SK-N-SH (cell line): ENCODE measurements at places on chromosomes 4 and X. TPM values are rescaled to one million over a fixed set of nuclear protein-coding genes. Genes with fewer than 3 reads are reported as not detected.

- DNase-seq: no peak
Observed at GRCh38 chr4:158523990-158524535, 2.4 kb downstream of the RXFP1 start.

DNA sequence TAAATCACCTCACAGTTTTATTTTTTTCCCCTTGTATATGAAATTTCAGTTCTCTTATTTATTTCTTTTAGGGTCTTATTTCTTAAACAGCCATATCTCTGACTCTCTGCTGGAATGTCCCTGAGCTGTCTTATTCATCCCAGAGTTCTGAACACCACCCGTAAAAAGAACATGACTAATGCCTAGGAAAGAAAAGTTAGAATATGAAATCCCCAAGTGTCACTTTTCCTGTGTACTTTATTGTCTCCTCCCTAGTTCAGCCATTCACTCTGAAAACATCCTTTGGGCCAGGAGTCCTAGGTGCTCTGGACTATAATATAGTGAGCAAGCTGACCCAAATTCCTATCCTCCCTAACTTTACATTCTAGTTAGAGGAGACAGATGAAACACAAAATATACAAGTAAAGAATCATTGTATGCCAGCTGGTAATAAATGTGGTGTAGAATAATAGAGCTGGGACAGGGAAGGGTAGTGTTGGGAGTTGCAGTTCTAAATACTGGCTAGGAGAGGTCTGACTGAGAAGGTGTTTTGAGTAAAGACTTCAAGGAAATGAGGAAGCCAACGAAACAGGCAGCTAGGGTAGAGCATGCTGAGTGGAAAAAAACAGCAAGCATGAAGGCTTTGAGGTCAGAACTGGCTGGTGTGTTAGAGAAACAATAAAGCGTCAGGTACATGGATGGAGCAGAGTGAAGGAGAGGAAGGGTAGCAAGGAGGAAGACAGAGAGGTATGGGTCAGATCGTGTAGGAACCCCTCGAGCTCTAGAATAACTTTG lies 40.6 kb upstream of the FTHL17 start:
- no peak for DNase-seq

GRCh38 chr4:8829584-8829983 lies 42.1 kb downstream of the HMX1 start:
- no peak for DNase-seq

GRCh38 chr4:53068755-53069330 lies 206.7 kb downstream of the RASL11B start:
- DNase-seq: no peak

- DNase-seq: no peak
Observed at GRCh38 chr4:163702736-163703135, 208.2 kb downstream of the TMA16 start.

GRCh38 chrX:13492286-13492685 lies 77.1 kb upstream of the EGFL6 start:
- no peak for DNase-seq

DNA sequence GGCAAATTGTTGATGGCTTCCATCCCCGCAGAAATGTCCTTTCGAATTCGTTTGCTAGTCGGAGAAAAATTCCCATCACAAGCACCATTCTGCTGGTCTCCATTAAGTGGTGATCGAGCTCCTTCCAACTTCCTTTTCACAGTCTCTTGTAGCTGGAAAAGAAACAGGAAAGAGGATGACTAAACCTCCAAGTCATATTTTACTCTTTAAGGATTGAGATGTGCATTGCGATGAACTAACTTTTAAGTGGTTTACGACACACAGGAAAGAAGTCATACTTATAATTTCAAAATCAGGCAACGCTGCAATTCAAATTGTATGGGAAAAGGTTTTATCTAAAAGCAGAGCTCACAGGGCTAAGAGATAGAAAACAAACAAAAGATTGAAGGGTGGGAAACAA lies 225.2 kb downstream of the MGST2 start:
- DNase-seq: no peak

DNA sequence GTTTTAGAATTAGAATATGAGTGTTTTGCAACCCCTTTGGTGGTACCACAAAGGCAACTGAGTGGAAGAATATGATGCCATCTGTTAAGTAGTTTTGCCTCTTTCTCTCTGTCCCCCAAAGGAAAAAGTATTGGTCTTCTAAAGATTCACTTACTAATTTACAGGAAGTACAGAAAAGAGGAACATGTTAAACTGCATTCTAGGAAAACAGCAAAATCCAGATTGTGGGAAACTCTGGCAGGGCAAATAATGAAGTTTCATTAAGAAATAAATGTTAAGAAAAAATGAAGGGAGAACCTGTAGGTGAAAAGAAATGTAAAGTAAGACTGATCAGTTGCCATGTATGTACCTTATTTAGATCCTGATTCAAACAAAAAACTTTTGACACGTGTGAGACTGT lies 39.3 kb downstream of the NSUN7 start:
- DNase-seq: no peak

- peak; percentile 2 for DNase-seq
Observed at GRCh38 chr4:71732706-71733105, 51.2 kb downstream of the GC start.

DNA sequence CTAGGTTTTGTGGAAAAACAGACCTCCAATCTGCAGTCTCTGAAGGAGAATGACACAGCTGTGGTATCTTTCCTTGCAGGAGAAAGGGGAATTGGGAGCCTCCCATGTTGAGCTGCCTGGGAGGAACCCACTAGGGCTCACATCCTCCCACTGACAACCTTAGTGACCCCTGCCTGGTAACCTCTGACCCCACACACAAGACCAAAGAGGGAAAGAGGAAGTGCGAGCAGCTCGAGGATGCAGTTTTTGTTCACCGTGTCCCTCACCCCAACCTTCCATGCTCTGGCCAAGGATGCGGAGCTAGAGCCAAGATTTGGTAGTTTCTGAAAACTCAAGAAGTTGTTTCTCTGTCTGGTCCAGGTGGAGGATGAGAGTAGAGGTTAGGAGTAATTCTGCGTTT lies 5.4 kb upstream of the ZXDA start:
- no peak for DNase-seq

DNA sequence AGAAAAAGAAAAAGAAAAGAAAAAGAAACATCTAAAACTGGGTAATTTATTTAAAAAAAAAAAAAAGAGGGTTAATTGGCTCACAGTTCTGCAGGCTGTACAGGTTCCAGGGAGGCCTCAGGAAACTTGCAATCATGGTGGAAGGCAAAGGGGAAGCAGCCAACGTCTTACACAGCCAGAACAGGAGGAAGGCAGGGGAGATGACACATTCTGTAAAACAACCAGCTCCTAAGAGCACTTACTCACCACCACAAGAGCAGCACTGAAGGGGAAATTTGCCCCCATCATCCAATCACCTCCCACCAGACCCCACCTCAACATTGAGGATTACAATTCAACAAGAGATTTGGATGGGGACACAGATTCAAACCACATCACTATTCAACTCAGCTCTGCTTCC lies 36.8 kb upstream of the TMEM184C start:
- DNase-seq: no peak

HMX1 gene
- 0.11 and 0.20 TPM in 2 replicates for polyA plus RNA-seq

FHDC1 gene
- polyA plus RNA-seq: 0.02 and 0.03 TPM in 2 replicates

CLDN2 gene
- polyA plus RNA-seq: 0.36 TPM in 2 replicates

SPANXB1 gene
- polyA plus RNA-seq: not detected in 2 replicates

SYNPO2 gene
- 7.2 and 10.8 TPM in 2 replicates for polyA plus RNA-seq

LIMCH1 gene
- polyA plus RNA-seq: 1.2 and 1.3 TPM in 2 replicates

OCRL gene
- 18.6 and 23.3 TPM in 2 replicates for polyA plus RNA-seq
